ENCODE measurements at places on chromosomes 6 and 20. TPM values are rescaled to one million over a fixed set of nuclear protein-coding genes. Genes with fewer than 3 reads are reported as not detected.

GRCh38 chr6:51301962-51302361 lies 483.3 kb downstream of the TFAP2B start:
- H3K27me3 ChIP-seq, result no peaks in the 10 kb centered on the region
- H3K4me3 ChIP-seq, result no peak overlapping the region
- H3K36me3 ChIP-seq, result no peaks in the 10 kb centered on the region
- no peak overlapping the region for H3K27ac ChIP-seq
- no peaks in the 10 kb centered on the region for H3K4me1 ChIP-seq

- H3K27me3 ChIP-seq, result no peaks in the 10 kb centered on the region
- DNase-seq, result no peak
- H3K27ac ChIP-seq, result peak overlapping the region; percentile 28
- peaks cover 17% of the 10 kb centered on the region for H3K4me1 ChIP-seq
Measured at GRCh38 chr20:62240020-62240685, 1.8 kb downstream of the OSBPL2 start.

The DHX35 gene
- 8.4 TPM for total RNA-seq

DNA sequence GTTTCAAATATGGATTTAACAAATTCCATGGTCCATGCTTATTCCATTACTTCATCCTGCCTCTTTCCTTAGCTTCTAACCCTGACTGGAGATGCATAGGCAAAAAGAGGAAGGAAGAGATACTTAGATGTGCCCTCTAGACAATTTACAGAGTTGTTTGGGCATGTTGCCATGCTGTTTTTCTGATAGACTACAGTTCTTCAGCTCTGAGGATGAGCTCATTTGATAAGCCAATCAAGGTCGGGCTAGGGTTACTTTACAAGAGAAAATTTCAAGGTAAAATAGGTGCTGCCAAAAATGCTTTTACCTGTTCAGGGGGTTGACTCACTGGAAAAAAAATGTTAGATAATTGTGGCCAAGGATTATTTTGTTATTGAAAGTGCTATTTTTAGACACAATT lies 5.9 kb downstream of the HCRTR2 start:
- no peaks in the 10 kb centered on the region for H3K36me3 ChIP-seq
- no peak overlapping the region for H3K4me3 ChIP-seq
- H3K27me3 ChIP-seq, result no peaks in the 10 kb centered on the region
- DNase-seq, result no peak
- no peaks in the 10 kb centered on the region for H3K4me1 ChIP-seq

DNA sequence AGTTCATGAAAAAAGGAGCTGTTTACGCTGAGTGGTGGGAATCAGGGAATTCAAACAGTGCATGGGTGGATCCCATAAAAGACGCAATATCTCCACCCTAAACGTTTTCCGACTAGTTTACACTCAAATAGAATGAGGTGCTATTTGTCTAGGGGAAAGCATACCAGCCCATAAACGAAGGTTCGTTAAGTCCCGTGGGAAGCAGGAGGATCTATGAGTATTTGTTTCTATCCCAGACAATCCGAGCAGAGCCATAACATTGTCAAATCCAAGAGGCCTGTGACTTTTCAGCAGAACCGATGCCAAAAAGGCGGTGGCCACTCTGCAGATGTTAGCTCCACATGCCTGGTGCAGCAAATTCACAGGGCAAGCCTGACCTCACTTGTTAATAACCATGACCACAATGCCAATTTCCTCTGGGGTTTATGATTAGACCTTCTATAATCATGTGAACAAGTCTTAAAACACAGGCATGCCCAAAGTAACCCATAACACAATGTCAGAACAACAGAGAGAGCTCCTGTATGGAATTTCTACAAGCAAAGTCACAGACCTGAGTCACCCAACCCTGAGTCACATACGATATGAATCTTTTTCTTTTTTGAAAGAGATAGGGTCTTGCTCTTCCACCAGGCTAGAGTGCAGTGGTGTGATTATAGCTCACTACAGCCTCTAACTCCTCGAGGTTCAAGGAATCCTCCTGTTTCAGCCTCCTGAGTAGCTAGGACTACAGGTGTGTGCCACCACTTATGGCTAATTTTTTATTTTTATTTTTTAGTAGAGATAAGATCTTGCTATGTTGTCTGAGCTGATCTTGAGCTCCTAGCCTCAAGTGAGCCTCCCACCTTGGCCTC lies 123.3 kb downstream of the KIF13A start:
- DNase-seq, result no peak
- H3K4me3 ChIP-seq, result no peak overlapping the region
- H3K27ac ChIP-seq, result no peak overlapping the region
- no peaks in the 10 kb centered on the region for H3K27me3 ChIP-seq

The BMP7 gene
- total RNA-seq, result not detected

DNA sequence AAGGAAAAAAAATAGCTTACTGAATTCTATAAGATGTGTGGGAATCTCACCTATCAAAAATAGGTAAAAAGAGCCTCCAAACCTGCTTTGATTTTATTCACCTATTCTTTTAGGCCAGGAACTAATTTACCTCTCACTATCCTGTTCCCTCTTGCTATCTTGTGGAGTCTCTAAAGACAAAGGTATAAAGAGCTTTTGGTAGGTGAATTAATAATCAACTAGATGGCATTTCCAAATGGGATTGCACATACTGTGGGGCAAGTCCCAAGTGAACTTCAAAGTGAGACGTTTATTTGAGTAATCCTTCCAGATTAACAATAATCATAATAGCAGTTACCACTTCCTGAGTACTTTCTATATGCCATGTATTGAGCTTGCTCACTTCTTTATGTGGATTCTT lies 2.8 kb downstream of the FAM8A1 start:
- H3K27ac ChIP-seq, result no peak overlapping the region
- peaks cover 13% of the 10 kb centered on the region for H3K4me1 ChIP-seq
- no peaks in the 10 kb centered on the region for H3K27me3 ChIP-seq
- peaks cover 3% of the 10 kb centered on the region for H3K36me3 ChIP-seq

The BPIFB2 gene
- not detected for total RNA-seq

DNA sequence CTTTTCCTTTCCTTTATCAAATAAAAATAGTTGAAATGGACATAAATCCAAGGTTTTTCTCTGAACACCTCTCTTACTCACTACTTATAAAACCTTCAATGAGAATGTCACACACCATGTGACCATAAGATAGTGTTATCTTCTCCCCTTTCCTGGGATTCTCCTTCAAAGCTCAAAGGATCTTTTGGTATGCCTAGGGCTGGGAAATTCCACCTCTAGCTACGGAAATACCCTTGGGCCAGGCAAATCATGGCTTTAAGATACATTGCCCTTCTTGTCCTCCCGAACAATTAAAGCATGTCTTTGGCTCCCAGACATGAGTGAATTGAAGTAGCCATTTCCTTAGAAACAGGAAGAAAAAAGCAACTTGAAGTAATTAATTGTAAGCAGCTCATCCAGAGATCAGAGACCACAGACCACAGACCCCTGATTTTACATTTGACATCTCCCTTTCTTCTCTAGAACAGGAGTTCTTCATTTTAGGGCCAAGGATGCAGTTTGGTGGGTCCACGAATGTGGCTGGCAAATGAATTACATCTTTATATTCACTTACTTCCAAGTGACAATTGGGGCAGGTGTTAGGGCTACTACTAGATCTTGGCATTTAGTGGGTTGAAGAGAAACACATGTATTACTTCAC lies 4.1 kb downstream of the PLCB4 start:
- DNase-seq, result no peak
- no peak overlapping the region for H3K4me3 ChIP-seq
- H3K4me1 ChIP-seq, result no peaks in the 10 kb centered on the region

DNA sequence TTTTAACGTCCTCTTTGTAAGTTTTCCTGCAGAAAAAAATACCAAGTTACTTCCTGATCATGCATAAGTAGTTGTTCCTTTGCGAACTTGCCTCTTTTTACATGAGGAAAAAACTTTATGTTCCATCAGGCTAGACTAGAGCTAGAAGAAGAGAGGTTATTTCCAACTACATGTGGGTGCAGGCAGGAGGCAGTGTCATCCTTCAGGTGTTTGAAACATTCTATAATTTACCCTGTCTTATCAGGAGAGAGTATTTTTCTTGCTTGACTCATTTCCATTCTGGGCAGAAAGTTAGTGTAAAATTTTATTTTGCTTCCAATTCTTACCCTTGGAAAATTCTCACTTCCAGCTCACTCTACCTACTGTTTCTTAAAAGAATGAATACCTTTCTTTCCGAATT lies 28.5 kb upstream of the EPHA7 start:
- no peaks in the 10 kb centered on the region for H3K27me3 ChIP-seq
- no peak for DNase-seq
- H3K36me3 ChIP-seq, result no peaks in the 10 kb centered on the region
- no peak overlapping the region for H3K27ac ChIP-seq
- no peak overlapping the region for H3K4me3 ChIP-seq

The DNAAF9 gene
- total RNA-seq, result 7.7 TPM

- H3K4me3 ChIP-seq, result no peak overlapping the region
- no peak overlapping the region for H3K27ac ChIP-seq
- no peaks in the 10 kb centered on the region for H3K36me3 ChIP-seq
- DNase-seq, result no peak
Measured at GRCh38 chr20:56839786-56840185, 210.7 kb downstream of the TFAP2C start.

DNA sequence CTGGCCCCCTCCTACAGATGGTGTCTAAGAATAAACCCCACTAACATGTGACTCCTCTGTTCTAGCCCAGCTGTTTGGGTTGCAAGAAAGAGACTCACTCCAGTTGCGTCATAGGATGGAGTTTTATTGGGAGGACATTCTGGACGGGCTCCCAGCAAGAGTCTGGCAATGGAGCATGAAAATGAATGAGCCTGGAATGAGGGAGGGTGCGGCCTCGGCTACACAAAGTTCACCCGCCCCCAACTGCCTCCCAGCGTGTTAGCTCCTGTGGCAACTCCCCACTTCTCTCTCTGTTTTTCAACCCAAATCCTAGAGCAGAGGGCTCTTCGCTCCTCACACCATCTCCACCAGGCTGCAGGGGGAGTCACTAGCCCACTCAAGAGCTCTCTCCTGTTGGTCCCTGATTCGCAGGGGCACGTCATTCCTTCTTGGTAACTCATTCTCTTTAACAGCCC lies 5.1 kb upstream of the ADAM33 start:
- H3K36me3 ChIP-seq, result no peaks in the 10 kb centered on the region
- H3K4me1 ChIP-seq, result no peaks in the 10 kb centered on the region
- no peak for DNase-seq
- no peak overlapping the region for H3K4me3 ChIP-seq

- H3K4me3 ChIP-seq, result no peak overlapping the region
- no peaks in the 10 kb centered on the region for H3K27me3 ChIP-seq
- no peak for DNase-seq
- H3K27ac ChIP-seq, result no peak overlapping the region
- no peaks in the 10 kb centered on the region for H3K36me3 ChIP-seq
Measured at GRCh38 chr6:132190097-132190814, 211.0 kb downstream of the MOXD1 start.

DNA sequence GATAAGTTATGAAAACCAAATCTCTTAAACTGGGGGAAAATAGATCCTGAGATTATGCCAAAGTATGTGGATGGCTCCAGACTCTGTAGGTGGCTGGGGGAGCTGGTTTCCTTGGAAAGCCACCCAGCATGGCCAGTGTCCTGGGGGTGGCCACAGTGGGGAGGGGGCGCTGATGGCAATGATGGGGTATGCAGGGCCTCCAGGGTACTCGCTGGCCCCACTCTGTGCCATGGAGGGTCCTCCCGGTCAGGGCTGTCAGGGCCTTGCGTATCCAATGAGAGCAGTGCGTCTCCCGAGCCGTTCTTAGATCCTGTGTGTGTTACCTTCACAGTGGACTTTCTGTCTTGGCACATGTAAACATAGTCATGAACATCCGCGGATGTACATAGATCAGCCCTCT lies 152.8 kb downstream of the TMEM242 start:
- H3K27ac ChIP-seq, result no peak overlapping the region
- H3K27me3 ChIP-seq, result no peaks in the 10 kb centered on the region
- no peak for DNase-seq
- no peak overlapping the region for H3K4me3 ChIP-seq
- H3K4me1 ChIP-seq, result no peaks in the 10 kb centered on the region

- no peak for DNase-seq
- H3K27me3 ChIP-seq, result no peaks in the 10 kb centered on the region
- no peaks in the 10 kb centered on the region for H3K4me1 ChIP-seq
- H3K27ac ChIP-seq, result no peak overlapping the region
- H3K4me3 ChIP-seq, result no peak overlapping the region
Measured at GRCh38 chr6:56448046-56448445, 194.6 kb downstream of the DST start.

The ZFP57 gene
- total RNA-seq, result 5.0 TPM

- DNase-seq, result peak; percentile 73
- H3K27ac ChIP-seq, result peak within 1 kb of the TSS; percentile 25
- no peaks in the 10 kb centered on the region for H3K27me3 ChIP-seq
- peak within 1 kb of the TSS; percentile 99 for H3K4me3 ChIP-seq
Measured at GRCh38 chr6:43021270-43022047, at the start of gene RRP36. TSS of gene RRP36 (plus strand) at chr6:43021623. CDS start at chr6:43021655, 32 bp downstream.

The NKX2-2 gene
- total RNA-seq, result not detected

The PNRC1 gene
- total RNA-seq, result 460 TPM

The MICAL1 gene
- total RNA-seq, result 202 TPM

DNA sequence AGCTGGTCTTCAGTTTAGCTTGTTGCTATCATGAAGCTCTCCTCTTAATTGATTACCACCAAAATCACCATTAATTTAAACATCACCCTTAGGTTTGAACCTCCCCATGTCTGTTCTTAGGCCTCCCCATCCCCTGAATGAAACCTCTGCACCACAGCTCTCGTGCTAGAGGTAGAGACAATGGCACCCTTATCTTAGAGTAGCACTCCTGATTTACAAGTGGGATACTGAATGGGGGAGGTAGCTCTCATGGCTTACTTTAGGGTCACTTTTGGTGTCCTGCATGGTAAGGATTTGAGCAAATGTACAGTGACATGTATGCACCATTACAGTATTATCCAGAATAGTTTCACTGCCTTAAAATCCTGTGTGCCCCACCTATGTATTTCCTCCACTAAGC lies 115.6 kb upstream of the ADTRP start:
- no peaks in the 10 kb centered on the region for H3K4me1 ChIP-seq
- H3K27ac ChIP-seq, result no peak overlapping the region
- no peaks in the 10 kb centered on the region for H3K36me3 ChIP-seq

The GLYATL3 gene
- total RNA-seq, result not detected

GRCh38 chr20:51987812-51988211 lies 185.5 kb upstream of the SALL4 start:
- H3K4me1 ChIP-seq, result no peaks in the 10 kb centered on the region
- no peak overlapping the region for H3K27ac ChIP-seq
- H3K36me3 ChIP-seq, result no peaks in the 10 kb centered on the region
- no peak for DNase-seq
- no peak overlapping the region for H3K4me3 ChIP-seq
- H3K27me3 ChIP-seq, result no peaks in the 10 kb centered on the region

DNA sequence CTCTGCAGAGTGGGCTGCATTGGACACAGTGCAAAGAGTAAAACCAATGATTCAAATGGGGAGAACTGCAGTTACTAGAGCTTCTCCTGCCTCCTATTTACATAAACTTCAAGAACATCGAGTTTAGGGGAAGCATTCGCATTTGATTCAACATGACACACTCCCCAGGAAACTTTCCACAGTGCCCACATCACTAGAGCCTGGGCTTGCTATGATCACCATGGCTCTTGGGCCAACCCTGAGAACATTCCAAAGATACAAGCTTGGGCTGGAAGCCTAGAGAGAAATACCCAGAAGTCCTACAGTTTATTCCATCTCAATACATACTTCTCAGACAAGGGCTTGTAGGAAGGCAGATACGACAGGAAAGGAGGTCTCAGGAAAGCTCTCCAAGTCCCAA lies 337.9 kb downstream of the CD83 start:
- no peaks in the 10 kb centered on the region for H3K36me3 ChIP-seq
- H3K27ac ChIP-seq, result no peak overlapping the region
- H3K4me1 ChIP-seq, result peaks cover 26% of the 10 kb centered on the region
- no peak overlapping the region for H3K4me3 ChIP-seq
- no peak for DNase-seq

GRCh38 chr6:39422238-39422637 lies 99.7 kb upstream of the KCNK16 start:
- no peaks in the 10 kb centered on the region for H3K36me3 ChIP-seq
- no peak for DNase-seq
- H3K4me1 ChIP-seq, result no peaks in the 10 kb centered on the region
- H3K4me3 ChIP-seq, result no peak overlapping the region
- no peak overlapping the region for H3K27ac ChIP-seq

The LGSN gene
- total RNA-seq, result not detected

Data from B cell (primary cell).